ENCODE measurements at places on chromosomes 3 and 15.
A peak's percentile ranks its signal among the peaks of the same experiment; 100 is the strongest.

DNA sequence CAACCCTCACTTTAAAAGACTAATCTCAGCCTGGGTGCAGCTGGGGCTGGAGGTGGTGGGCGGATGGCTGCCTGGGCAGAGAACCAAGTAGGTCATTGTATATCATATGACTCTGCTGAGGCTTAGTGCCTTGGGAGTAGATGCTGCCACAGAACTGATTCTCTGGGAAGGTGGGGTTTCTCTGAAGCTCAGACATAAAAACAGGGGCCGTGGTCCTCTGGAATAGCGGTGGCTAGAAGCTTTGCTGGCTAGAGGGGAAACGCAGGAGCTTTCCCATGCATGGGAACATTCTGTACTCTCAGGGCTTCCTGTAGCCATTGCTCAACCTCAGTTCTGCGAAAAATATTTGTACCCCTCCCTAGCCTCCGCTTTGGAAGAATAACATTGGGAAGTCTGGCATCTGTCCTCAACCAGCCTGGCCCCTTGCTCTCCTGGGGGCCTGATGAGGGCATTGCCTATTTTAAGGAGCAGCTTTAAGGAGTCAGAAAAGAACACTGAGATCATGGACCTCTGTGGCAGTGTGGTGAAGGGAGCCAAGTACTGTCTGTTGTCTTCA is 14.7 kb downstream of the TIMP4 start:
- no peak for DNase-seq

DNA sequence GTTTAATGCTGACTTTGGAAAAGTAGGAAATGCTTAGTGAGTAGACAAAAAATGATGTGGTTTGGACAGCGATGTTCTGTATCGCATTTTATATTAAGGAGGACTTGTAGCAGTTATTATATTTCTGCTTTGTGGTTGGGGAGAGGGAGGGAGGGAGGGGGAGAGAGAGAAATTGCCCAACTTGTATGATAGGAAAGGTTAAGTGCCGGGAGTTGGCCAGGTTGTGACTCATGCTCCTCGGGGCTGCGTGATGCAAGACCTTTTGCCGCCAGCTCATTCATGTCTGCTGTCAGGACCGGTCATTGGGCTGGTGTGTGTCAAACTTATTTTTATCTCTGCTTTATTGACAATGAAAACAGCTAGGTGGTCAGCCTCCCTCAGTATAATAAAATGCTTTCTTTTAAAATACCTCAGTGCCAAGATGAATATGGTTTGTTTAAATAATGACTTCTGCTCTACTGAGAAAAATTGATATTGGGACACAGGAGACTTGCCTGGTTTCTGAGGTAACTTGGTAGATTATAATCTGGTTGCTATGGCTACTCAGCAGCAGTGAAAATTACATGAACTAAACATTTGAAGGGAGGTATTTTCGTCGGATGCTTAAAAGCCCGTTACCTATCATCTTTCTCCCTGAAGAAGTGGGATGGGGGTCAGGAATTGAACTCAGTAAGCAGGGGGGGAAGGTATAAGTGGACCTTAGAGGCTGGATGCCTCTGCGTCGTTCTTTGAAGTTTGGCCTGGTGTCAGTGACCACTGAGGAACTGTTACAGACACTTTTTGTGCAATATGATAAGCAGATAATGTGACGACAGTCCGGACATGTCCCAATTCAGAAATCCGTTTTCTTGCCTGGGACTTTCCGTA is 90.7 kb downstream of the FNDC3B start:
- DNase-seq: no peak

DNA sequence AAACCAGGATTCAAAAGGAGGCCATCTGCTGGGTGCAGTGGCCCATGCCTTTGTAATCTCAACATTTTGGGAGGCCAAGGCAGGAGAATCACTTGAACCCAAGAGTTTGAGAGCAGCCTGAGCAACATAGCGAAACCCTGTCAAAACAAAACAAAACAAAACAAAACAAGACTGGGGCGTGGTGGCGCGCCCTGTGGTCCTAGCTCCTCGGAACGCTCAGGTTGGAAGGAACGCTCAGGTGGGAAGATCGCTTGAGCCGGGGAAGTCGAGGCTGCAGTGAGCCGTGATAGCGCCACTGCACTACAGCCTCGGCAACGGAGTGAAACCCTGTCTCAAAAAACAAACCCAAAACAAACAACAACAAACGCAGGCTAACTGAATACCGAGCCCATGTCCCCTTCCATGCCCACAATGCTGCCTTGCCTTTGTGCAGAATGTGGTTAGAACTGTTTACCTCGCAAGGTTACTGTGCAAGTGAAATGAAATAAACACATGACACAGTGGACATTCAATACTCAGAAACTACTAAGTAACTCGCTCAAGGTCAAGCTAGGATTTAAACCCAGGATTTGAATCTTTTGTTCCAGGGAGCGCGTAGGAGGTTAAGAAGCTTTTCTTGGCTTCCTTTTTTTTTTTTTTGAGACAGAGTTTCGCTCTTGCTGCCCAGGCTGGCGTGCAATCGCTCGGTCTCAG is 766 bp upstream of the EMC4 start:
- no peak for DNase-seq

- DNase-seq: no peak
These were observed 202.7 kb downstream of the CGGBP1 start for GRCh38 chr3:87856126-87856525.

DNA sequence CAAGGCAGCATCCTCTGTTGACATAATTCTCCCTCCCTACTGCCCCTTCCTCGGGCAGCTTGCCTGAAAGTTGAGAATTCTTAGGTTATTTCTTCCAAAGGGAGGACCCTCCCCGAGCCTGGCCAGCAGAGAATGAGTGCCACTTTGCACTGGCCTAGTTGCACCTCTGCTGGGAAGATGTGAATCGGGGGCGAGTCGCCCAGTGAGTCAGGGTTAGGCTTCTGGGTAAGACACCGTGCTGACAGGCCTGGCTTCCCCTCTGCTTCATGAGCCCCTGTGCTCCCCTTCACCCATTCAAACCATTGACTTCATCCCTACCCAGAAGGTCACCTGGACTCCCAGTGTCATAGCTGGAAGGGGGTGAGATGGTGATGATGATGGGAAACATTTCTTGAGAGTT is 82.3 kb downstream of the AAGAB start:
- peak; percentile 26 for DNase-seq

GRCh38 chr3:31462050-31462569 is 70.6 kb upstream of the STT3B start:
- DNase-seq: no peak

- no peak for DNase-seq
These were observed 1134.2 kb downstream of the ROBO1 start for GRCh38 chr3:78633626-78634025.

DNA sequence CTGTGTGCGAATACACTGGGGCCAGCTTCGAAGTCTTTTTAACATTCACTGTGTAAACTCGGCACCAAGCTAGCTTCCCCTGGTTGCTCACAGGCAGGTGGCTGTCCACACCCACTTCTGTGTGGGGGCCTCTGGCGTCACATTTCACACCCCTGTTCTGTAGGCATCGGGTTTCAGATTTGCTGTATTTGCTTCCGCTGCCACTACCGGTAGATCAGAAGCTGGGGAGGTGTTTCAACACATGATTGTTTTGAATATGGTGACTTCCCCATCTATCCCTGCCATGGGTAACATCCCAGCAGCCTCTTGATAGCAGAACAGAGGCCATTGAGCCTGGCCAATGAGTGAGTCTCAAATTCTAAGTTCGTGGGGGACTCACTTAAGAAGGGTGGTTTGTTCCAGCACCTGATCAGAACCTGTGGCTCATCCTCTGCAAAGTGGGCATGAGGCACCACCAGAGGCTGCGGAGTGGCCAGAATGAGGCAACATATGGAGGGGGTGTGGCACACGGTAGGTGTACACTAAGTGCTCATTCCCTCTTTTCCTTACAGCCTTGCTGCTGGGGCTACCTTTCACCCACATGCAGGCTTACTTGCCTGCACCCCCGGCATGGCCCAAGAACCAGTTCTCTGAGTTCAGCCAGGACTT is 61.5 kb downstream of the IQSEC1 start:
- DNase-seq: peak; percentile 83

DNA sequence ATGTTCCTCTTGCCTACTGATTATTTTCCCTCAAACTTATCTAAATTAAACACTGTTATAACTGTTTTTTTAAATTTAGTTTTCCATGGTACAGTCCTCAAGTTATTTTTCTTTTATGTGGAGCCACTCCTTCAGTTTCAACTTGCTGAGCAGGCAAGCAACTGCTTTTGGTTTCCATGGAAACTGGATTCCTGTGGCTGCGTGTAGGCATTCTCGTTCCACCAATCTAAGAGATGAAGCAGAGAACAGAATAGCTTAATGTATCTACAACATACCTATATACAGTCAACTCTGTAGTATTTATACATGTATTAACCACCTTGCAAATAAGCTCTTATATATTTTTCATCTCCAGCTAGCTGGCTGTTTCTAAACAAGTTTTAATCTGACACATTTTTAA is 25.8 kb upstream of the ANXA2 start:
- DNase-seq: no peak

- peak; percentile 9 for DNase-seq
These were observed 185.7 kb upstream of the THRB start for GRCh38 chr3:24680214-24680967.

DNA sequence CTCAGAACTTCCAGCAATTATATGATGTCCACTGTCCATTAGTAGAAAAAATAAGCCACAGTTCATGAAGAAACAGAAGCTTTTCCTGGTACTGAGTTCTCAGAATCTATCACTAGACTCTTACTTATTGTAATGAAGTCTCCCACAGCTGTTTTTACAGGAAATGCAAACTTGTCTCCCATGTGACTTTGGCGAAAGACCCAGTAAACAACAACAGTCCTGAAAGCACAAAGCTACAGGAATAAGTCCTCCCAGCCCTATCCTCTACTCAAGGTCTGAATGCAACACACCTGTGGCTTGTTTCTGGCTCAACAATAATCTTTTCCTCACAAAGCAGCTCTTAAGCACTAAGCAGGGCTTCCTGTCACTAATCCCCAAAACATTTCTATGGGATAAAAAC is 55.9 kb downstream of the EOMES start:
- DNase-seq: no peak

DNA sequence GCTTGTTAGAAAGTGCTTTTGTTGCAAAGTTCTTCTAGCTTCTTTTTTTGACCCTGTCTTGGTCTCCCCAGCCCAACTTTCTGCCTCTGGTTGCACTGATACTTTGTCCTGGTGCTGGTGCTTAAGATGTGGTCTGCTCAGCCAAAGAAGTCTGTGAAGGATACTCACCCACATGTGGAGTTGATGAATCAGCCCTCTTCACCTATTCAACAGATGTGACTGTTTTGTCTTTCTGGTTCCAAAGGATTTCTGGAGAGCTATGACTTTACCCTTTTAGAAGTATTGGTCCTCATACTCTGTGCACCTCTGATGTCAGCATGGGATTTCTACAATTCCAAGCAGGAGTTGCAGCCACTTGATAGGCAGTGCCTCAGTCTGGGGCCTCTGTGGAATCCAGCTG is 84.1 kb downstream of the PCCB start:
- no peak for DNase-seq

DNA sequence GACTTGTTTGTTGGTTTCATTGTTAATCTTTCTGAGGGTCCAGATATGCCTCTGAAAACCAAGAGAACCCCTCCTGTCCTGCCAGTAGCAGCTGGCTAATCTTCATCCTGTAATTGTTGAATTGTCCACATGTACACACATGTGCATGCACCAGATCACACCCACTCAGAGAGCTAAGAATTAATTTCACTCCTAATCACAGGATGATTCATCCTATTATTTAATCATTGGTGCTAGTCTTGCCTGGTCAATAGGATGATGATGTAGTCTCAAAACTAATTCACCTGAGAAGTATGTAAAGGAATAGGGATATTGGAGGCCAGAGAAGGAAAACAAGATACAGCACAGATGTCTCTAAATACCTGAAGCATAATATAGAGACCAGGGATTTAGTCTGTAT is 7.8 kb upstream of the AHSG start:
- no peak for DNase-seq

- DNase-seq: no peak
These were observed 178.8 kb upstream of the MME start for GRCh38 chr3:154901278-154901677.

All from stimulated activated CD4-positive, alpha-beta T cell treated with anti-CD3 and anti-CD28 coated beads, TNF-alpha, amount 100 ng/mL, for 24 hours (primary cell).